ENCODE measurements at places on chromosomes 5 and 9.
A peak's percentile ranks its signal among the peaks of the same experiment; 100 is the strongest.

DNA sequence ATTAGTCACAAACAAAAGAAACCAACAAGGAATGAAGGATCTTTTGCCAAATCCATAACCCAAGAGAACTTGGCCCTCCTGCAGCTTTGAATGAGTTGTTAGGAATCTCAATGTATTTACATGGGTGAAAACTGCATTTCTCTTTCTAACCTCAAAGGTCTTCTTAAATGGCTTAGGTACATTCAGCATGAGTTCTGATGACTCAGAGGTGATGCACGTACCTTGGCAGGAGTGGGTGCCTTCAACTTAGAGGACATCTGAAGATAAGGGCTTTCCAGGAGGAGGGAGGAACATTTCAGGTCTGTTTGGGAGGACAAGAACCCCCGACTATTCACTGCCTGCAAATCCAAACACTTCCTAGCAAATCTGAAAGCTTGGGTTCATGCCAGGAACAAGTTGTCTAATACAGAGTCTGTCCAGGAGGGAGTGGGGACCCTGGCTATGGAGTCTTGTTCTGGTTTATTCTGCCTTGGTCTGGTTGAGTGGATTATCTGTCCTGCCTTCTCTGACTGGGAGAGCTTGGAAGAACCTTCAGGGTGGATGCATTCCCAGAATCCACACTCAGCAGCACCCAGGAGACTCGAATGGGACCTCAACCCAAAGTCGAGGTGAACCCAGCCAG, 65.7 kb downstream of the IRX2 start:
- peak; percentile 28 for DNase-seq

GRCh38 chr9:4760122-4760521, 19.1 kb upstream of the AK3 start:
- DNase-seq: no peak

DNA sequence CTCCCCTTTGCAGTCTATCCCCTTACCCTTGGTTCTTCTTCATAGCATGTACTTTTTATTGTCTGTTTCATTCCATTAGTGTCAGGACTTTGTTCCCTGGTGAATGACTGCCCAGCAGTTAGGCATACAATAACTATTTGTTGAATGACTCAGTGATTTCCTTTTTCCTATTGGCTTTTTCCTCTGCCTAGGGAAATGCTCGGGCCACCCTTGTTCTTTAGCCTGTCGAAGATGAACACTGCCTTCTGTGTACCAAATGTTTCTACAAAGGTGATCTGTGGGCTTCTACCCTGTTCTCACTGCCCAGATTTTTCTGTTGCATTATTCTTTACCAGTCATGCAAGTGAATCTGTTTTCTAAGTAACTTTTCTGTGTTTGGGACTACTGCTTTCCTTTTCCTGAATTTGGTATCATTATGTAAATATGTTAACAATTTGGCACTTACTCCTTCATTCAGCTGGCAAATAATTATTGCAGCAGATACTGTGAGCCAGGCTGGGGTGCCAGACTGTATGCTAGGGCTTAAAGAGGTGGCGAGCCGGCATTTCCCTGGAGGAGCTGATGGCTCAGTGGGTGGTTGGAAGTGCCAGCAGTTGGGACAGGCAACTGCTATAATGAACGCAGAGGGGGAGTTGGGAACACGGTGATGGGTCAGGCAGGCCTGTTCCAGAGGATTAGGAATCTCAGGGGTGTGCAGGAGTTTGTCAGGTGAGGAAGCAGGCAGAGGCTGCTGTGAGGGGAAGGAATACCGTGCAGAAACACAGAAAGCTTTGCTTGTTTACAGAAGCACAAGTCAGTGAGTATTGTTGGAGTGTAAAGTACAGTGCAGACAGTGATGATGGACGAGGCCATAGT, 30.6 kb downstream of the KDM4C start:
- DNase-seq: peak; percentile 17

DNA sequence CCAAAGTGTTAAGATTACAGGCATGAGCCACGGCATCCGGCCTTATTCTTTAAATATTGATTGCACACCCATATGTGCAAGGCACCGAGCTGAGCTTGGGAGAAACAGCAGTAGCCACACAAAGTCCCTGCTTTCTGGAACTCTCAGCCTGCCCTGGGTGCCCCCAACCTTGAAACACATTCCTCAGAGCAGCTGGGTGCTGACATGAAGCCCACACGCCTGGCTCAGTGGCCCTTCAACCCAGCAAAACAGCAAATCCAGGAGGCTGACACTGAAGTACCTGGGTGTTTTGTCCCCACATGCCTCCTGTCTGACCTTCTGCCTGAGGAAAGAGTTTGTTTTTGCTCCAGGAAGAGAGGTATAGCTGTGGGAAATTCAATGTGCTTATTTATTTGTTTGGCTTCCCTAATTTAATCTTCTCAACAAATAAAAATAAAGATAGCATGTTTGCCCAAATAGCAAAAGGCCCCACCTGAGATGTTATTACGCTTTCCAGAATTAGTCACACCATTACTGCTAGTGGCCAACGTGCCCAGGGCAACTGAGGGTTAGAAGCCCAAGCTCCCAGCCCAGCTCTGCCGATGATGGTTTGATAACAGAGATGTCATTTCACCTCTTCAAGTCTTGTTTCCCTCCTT, 13.4 kb upstream of the TCOF1 start:
- DNase-seq: no peak

GRCh38 chr9:96279932-96280331, 22.0 kb downstream of the HSD17B3 start:
- DNase-seq: no peak

DNA sequence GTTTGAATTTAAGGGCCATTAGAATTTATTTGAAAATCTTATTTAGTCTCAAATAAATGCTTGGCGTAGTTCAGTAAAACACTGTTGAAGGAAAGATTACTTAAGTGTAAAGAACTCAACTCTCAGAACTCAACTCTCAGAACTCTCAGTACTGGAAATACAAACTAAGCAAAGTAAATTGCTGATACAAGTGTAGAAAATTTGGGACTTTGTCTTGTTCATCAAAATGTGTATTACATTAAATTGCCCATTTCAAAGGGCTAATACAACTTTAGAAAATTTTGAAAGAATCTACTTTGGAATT, 99.4 kb downstream of the CSNK1G3 start:
- DNase-seq: no peak

GRCh38 chr5:154442801-154443200, 3.0 kb upstream of the SAP30L start:
- DNase-seq: no peak

DNA sequence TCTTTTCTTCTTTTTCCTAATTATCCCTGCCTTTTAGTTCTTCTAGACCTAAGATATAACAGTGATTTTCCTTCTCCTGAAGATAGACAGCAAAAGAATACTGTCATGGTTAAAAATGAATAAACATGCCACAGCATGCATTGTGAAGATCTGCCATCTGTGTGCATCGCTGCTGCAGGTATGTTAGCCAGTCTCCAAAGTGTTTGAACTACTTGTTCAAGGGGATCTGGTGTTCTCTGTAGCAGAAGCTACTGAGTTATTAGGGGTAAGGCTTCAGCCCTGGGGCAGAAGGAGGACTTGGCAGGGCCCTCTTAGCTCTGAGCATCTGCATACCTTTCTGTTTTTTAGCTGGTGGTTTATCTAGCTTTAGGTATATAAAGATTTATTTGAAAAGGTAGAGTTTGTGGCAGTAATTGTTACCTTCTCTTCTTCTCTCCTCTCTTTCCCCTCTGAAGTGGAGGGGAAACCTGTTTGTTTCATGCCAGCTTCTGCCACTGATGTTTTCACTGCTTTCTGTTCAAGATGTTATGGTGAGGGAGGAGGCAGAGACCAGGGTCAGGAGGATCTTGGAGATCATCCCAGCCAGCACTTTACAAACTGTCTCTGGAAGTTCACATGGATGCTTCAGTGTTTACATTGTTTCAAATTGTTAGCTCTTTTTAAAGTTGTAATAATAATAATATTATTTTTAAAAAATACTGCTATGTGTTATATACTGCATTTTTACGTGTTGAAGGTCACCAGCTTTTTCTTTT, 25.2 kb downstream of the GALNT10 start:
- no peak for DNase-seq

GRCh38 chr9:28899267-28899666, 1326.0 kb upstream of the C9orf72 start:
- DNase-seq: no peak

DNA sequence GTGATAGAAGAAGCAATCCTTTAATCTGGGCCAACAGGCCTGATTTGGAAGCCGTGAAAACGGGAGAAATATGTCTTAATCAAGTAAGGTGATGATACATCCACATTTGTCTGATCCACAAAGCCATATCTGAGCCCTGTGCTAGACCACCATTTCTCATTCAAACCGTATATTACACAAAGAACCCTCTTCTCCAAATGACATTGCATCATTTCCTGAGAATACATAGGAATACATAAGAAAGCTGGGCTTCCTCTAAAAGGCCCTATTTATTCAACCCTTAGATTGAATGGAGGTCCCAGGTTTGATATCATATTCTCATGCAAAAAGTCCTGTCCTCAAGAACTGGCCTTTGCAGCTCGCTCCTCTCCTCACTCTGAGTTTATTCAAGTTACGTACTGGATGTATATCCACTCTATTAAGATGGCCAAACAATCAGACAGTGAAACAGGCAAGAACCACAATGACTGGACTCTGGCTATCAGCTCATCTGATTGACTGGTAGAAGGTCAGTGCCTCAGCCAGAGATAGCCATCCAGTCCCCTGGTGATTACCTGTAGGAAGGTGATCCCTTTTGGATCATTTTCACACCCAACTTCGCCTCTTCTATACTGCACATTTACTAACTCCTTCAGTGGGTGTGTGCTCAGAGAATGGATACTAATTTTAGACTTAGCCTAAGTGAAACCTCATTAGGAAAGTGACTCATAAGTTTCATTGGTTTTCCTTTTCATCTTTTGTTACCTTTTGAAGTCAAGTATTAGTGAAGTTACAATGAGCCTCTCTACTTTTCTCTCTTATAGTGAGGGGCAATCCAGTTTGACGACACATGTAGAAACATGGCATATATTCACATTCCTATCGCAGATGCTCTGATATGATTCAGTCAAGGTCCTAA, 167.6 kb upstream of the WWC1 start:
- no peak for DNase-seq

DNA sequence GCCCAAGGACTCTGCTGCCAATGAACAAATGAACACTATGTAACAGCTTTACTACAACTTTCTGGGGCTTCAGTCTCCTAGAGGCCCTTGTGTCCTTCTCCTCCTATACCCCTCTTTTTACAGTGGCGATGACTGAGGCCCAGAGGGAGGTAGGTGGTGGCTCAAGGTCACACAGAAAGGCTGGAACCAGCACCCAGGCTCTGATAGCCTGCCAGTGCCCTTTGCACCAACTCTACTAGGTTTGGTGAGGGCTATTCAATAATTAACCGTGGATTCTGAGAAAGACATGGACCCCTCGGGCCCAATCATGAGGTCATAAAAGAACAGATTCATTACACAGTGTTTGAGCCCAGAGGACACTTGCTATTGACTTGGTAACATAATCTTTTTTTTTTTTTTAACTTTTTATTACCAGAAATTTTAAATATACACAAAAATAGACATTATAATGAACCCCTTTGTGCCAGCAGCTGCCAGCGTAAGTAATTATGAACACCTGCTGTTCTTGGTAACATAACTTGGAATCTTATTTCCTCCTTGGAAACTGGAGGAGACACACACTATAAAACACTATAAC, 6.1 kb upstream of the ALDH1B1 start:
- DNase-seq: no peak

GRCh38 chr9:94979904-94980507, 253.5 kb downstream of the AOPEP start:
- DNase-seq: peak; percentile 34

GRCh38 chr5:147437161-147437596, 72.7 kb downstream of the DPYSL3 start:
- DNase-seq: no peak

DNA sequence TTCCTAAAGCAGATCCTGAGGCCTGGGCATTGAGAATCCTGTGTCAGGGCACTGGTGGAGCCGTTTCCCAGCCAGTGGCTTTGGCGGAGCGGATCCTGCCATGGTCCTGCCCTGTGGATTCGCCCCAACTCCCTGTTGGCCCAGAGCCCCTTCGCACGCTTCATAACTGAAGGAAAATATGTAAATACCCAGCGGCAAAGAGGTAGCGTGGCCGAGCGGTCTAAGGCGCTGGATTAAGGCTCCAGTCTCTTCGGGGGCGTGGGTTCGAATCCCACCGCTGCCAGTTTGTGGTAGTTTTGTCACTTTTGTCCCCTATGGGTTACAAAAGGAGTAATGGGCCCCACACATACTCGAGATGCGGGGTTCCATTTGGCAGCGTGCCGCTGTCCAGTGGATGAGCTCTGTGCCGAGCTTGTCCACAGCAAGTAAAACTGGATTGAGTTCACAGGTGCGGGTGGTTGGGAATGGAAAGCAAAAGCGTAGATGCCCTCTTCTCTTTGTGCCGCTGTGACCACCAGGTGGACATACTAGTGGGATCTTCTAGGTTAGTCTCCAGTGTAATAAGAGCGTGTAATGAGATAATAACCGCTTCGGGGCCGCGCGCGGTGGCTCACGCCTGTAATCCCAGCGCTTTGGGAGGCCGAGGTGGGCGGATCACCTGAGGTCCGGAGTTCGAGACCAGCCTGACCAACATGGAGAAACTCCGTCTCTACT, 17.3 kb downstream of the TRIM7 start:
- peak; percentile 90 for DNase-seq

GRCh38 chr5:80977764-80978163, 17.6 kb downstream of the RASGRF2 start:
- no peak for DNase-seq

DNA sequence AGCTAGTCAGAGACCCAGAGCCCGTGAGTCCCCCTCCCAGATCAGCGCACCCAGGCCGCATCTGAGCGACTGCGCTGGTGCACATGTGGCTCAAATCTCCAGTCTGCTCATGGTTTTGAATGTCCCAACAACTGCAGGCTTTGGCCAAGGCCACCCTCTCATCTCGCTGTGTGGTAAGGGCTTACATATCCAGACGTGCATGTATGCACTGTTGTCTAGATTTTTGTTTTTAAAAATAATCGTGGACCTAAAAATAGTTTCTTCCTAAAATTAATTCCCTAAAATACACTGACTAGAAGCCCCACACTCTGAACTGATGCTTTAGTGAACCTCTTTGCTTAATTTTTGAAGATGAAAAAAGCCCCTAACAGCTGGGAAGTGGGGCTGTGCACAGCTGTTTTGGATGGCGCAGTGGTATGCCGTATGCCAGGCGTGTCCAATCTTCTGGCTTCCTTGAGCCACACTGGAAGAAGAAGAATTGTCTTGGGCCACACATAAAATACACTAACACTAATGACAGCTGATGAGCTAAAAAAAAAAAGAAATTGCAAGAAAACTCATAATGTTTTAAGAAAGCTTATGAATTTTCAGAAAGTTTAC, 143.0 kb upstream of the LHFPL2 start:
- no peak for DNase-seq

DNA sequence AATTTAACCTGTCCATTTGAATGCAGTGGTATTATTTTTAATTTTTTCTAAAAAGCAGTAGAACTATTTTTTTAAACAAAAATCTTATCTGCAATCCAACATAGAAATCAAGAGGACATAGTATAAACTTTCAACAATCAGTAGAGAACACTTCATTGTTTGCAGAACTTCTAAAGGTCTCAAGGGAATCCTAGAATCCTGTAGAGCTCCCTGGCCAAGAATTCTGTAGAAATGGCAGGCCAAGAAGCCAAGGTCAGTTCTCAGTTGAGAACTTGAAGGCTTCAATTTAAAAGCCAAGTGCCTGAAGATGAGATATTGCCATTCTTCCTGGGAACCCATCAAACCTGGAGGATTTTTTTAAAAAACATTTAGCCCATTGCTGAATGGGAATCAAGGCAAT, 199.2 kb upstream of the KLF4 start:
- no peak for DNase-seq

Data from eye (tissue), 1 donor.